ENCODE measurements at places on chromosomes 12 and 14. TPM values are rescaled to one million over a fixed set of nuclear protein-coding genes. Genes with fewer than 3 reads are reported as not detected.

DNA sequence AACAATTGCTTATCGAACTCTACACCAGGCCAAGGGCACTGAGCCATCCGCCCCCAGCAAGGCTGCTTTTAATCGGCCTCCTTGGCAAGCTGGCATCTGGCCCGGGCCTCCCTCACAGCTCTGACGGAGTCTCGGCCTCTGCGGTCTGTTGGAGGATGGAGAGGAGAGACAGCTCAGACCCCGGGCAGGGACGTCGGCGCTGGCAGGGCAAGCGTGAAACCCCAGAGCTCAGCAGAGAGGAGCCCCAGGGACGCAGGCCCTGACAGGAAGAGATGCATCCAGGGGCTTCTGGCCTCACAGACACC lies 17.5 kb downstream of the CAMKK2 start:
- DNase-seq = no peak

DNA sequence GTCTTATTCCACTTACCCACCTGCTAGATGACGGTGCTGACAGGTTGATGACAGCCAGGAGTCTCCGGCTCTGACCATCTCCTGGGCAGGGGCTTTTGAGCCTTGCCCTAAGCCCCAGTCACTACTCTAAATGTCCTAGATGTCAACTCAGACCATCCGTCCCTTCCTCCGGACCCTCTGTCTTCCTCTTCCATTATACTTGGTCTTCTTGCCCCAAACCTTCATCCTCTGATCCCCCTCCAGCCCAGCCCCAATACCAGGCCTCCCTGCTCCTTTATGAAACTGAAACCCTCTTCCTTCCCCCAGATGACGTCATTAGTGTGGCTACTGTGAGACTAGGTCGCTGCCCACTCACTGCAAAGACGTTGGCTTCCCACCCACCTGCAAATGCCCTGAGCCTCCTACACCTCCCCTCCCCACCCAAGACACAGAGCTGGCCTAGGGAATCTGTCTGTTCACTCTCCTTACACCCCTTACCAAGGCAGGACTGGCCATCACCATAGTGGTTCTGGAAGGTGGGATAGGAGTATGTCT lies 10.1 kb downstream of the KRT71 start:
- DNase-seq = no peak

DNA sequence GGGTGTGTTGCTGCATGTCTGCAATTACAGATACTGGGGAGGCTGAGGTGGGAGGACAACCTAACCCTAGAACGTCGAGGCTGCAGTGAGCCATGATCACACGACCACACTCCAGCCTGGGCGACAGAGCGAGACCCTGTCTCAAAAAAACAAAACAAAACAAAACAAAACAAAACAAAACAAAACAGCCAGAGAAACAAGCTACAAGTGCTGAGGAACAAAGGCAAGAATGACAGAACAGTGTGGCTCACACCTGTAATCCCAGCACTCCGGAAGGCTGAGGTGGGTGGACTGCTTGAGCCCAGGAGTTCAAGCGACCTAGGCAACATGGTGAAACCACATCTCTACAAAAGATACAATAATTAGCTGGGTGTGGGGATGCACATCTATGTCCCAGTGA lies 38.0 kb upstream of the SRP54 start:
- no peak for DNase-seq

Gene TSPAN8
- 2.9 TPM for total RNA-seq

Gene IKZF4
- total RNA-seq = 4.4 TPM
